NCI-H2081 (cell line): ENCODE measurements at places on chromosomes 6 and 20.
A peak's percentile ranks its signal among the peaks of the same experiment; 100 is the strongest.

DNA sequence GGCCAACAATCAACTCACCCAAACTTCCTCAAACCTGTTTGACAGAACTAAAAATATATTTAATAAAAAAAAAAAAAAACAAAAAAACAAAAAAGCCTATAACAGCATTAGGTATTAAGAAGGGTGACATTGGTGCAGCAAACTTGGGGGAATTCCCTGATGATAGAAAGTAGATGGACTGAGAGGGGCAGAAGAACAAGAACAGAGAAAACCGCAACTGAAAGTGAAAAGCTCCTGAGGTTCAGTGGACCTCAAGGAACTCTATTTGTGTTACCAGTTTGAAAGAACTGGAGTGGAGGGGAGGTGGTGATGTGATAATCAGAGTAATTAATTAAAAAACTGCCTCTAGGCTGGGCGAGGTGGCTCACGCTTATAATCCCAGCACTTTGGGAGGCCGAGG, 53.8 kb downstream of the MACROD2 start:
- DNase-seq = no peak

DNA sequence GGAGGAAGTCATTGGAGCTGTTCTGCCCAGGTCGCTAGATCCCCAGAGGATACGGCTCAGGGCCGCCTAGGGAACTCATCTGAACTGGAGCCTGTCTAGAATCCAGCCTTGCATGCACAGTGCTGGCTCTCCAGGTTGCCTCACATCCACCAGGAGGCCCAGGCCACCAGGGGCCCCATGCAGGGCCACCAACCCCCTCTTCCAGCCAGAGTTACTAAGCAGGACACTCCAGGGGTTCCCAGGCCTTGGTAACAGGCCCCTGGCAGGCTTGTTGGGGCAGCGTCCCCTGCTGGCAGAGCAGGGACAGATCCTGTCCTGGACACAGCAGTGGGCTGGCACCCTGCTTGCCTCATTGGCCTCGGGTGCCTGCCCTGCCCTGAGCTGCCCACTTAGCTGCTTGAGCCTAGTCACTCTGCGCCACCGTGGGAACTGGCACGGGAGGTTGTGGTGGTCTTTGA, 35.3 kb downstream of the EFCAB8 start:
- DNase-seq = no peak

DNA sequence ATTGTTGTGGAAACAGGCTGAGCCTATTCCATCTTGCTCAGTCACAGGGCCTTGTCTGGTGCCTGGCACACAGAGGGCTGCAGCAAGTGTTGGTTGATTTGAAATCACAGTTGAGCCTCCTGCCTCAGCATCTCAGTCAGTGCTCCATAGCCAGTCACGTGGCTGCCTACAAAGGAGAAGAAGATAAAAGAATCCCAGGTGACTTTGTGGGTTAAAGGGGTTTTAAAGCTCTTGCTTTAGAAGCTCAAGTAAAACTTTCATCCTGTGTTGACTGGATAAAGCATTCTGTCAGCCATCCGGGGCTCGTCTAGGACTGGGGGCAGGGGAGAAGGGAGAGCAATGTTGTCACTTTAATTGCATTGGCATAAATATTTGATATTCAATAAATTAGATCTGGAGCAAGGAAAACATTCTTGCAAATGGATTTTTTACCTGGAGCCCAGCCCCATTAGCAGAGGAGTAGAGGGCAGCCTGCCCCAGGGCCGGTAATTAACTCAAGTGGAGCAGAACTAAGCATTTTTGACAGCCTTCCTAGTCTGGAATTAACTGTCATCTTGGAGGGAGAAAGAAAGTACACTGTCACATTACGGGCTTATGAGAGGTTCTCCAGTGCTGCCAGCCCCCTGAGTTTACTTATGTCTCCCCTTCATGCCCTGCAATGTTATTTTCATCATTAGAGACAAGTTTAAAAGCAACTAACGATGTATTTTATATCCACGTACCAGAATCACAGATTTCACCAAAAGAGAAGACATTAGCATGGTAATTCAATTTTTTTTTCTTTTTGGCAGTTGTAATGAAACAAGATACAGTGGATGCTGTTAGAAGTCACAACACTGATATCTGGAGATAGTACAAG, 71.7 kb upstream of the GTSF1L start:
- DNase-seq = no peak

DNA sequence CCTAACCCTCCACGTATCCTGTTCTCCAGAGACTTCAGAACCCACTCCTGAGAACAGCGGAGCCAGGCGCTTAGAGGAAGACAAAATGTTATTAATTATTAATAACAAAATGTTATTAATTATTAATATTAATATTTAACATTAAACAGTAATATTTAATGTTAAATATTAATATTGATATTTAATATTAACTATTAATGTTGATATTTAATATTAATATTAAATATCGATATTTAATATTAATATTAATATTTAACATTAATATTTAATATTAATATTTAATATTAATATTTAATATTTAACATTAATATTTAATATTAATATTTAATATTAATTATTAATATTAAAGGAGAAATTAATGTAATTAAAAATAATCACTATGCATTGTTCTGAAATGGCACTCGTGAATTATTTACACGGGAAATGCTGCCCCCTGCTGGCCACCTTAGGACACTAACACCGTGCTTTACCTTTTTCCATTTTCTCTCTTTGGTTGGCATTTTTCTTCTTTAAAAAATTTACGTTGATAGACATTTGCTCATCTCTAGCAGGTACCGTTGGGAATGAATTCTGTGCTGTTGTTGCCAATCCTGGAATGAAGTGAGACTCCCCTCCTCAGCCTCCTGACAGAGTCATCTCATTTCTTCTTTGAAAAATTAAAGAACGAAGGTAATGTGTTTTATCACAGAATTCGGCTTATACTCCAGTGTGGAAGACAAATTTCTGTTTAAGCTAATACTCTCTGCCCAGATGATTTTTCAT, 7.5 kb upstream of the GGTLC1 start:
- DNase-seq = peak; percentile 4

GRCh38 chr20:47708140-47708807, 77.0 kb downstream of the SULF2 start:
- no peak for DNase-seq

DNA sequence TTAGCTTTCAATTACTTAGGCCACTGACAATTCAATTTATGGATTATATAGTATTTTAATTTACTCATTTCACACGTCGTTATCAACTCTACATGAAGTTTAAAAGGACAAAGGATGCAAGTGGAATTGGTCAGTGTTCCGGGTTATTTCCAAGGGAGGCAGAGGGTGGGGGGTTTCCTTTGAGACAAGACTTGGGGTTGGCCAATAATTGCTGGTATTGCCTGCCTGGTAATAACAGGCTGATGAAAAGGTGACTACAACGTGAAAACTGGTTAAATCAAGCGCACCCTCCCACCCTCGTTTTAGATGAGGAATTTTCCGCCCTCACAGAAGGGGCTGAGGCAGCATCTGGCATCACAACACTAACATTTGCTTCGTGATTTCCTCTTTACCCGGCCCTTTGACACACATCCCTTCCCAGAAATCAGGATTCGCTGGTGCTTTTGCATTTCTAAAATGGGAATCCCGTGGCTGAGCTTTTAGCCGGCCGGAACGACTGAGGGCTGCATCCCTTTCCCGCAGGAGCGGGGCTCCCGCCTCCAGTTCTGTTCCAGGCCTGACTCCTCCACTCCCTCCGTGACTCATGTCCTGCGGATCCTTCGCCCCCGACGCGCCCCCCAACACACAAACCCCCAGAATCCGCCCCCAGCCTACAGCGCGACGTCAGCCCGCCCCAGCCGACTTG, 999 bp upstream of the PIM1 start:
- no peak for DNase-seq

- DNase-seq = peak; percentile 76
Measured at GRCh38 chr6:18601516-18602020, 214.4 kb downstream of the RNF144B start.
